ENCODE measurements at places on chromosomes 3 and 15.

GRCh38 chr3:161296814-161297213 lies 74.5 kb downstream of the SPTSSB start:
- DNase-seq = no peak

DNA sequence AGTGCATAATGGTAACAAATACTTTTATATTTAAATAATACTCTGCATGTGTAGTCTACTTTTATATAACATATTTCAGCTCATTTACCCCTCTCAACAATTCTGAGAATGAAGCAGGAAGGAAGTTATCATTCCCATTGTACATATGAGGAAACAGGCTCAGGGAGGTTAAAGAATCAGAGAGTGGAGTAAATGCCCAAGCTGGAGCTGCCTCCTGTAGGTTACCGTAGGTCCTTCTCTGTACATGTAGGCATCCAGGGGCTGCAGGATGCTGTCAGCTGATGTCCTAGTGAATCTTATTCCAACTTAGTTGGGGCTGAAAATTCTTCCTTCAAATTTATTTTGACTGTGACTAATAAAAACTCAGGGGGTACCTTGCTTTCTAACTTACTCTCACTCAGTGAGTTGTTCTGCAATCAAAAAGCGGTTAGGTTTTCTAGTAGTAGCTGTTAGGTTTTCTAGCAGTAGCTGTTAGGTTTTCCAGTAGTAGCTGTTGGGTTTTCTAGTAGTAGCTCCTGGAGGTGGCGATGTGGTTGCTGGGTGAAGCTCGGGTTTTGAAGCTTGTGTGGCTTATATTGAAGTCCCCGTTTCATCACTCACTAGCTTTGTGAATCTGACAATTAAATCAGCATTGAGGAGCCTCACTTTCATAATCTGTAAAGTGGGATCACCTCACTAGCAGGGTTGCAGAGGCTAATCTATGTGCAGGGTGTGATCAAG lies 357.0 kb downstream of the NR2F2 start:
- DNase-seq = no peak

- no peak for DNase-seq
Measured at GRCh38 chr15:31333119-31333518, 6.5 kb downstream of the KLF13 start.

GRCh38 chr3:172151651-172152649 lies 112.6 kb downstream of the FNDC3B start:
- no peak for DNase-seq

- no peak for DNase-seq
Measured at GRCh38 chr3:98026425-98027084, 8.6 kb downstream of the GABRR3 start.

DNA sequence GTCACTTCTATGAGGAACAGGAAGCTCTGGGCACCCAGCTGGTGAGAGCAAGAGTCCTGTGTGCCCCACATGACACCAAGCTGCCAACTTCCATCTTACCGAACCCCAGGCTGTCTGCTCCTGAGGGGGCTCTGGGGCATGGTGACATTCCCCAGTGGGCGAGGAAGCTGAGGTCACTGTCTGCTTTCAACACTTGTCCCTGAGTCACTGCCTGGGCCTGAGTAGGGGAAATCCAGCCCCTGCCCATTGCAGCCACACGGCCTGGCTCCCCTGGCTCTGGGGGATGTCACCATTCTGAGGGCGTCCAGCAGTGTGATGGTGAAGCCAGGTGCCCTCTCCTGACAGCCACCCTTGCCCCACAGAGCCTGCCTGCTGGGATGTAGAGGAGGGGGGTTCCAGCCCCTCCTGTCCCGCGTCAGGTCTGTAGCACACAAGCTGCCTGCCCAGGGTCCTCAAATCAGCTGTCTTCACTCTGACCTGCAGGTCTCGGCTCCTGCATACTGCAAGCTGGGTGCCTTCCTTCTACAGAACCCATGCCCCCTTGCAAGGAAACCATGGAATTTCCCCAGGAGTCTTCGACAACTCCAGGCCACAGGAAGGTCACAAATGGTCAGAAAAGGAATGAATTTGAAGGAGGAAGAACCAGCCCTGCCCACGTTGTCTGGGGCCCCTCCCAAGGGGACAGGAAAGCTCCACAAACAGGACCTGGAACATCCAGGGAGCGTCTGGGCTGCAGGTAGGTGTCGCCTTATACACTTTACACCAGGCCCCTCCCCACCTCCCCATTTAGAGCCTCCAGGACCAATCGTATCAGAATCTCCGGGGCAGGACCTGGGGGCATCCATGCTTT lies 69.9 kb upstream of the GATM start:
- no peak for DNase-seq

DNA sequence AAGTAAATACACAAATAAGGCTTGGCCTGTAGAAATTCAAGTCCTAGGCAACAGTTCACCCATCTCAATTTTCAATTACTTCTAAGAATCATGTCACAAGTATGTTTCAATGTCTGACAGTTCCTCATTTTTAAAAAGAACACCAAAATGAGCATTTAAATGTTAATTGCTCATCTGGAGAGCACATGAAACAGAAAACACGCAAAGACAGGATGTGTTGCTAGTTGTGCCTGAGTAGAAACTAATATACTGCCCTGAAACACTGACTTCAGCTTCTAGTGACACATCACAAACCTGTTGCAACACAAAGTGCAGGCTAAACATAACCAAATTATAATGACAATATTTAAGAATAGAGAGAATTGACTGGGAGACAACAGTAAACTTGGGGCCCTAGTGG lies 167.3 kb upstream of the THBS1 start:
- no peak for DNase-seq

GRCh38 chr15:31079519-31079918 lies 22.0 kb downstream of the TRPM1 start:
- DNase-seq = no peak

- DNase-seq = no peak
Measured at GRCh38 chr3:52436500-52437149, 8.3 kb downstream of the SEMA3G start.

DNA sequence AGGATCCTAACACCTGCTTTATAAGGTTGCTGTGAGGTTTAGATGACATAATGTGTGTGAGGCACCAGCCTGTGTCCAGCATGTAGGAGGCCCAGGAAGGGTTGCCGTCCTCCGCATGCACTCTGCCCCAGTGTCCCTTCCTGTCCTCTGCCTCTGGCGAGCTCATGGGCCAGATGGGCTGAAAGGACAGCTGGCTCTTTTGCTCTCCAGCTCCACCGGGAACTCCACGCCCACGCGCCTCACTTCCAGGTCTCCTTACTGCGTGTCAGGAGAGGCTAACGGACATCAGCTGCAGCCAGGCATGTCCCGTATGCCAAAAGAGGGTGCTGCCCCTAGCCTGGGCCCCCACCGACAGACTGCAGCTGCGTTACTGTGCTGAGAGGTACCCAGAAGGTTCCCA lies 12.2 kb downstream of the MUC20 start:
- no peak for DNase-seq

DNA sequence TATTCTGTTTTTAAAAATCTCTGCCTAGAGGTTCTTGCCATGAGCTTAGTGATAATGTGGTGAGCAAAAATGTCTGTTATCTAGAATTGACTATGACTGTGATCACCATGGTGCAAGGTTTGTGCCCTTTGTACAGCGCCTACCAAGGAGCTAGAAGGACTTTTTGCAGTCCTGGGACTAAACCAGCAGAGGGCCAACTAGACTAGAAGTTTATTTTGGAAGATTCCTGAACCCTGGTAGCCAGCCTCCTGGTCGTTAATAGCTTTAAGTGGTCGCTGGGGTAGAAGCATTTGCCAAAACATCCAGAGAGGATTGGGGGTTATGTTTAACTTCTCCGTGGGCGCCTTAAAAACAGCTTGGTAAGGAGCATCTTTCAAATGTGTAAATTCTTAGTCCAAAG lies 7.8 kb downstream of the SCG5 start:
- no peak for DNase-seq

- no peak for DNase-seq
Measured at GRCh38 chr15:62639906-62640605, 402.5 kb upstream of the TPM1 start.
